ENCODE measurements at places on chromosomes 3 and 15.

- DNase-seq, result no peak
Measured at GRCh38 chr3:111608383-111608782, 13.2 kb upstream of the ZBED2 start.

DNA sequence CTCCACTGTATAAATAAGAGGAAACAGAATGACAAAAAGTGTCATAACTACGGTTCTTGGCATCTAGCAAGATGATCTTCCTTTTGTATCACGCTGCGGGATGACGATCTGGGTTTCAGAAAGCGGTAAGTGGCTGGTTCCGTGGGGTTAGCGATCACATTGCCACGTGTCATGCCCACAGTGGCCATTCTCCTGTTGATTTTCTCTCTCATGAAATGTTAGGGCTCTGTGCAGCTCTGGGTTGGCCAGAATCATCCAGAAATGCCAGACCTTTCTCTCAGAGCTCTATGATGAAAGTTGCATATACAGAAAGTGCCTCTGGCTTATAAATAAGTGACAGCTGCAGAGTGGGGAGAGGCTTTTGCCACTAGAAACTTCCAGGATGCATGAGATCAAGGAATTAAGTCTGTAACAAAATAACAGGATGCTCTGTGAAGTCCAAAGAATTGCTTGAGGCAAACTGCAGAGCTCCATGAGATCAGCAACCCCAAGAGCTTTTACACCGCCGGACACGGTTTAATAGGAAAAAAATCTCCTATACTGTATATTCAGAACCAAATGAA, 71.6 kb downstream of the ABTB1 start:
- no peak for DNase-seq

GRCh38 chr3:131502530-131503319, at the start of gene MRPL3:
Gene MRPL3 (minus strand): TSS chr3:131502971. CDS start chr3:131502821, 150 bp downstream.
- peak; percentile 94 for DNase-seq

GRCh38 chr3:151205482-151205881, 2.5 kb upstream of the GPR171 start:
- DNase-seq, result no peak

DNA sequence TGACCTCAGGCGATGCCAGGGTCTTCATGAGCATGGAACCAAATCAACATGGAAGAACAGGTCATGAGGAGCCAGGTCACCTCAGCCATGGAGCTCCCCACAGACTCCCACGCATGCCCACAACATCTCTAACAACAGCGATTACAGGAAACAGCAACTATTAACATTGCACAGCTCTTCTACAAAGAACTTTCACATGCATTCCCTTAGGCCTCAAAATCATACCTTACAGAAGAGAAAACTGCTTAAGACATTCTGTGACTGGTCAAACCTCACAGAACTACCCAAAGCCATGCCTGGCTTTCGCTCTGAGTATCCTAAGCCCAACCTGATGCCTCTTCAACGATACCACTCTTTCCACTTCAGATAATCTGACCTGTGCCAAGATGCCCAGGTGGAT, 117.8 kb downstream of the OXNAD1 start:
- no peak for DNase-seq

- DNase-seq, result no peak
Measured at GRCh38 chr15:68526784-68527183, 52.0 kb upstream of the CORO2B start.

DNA sequence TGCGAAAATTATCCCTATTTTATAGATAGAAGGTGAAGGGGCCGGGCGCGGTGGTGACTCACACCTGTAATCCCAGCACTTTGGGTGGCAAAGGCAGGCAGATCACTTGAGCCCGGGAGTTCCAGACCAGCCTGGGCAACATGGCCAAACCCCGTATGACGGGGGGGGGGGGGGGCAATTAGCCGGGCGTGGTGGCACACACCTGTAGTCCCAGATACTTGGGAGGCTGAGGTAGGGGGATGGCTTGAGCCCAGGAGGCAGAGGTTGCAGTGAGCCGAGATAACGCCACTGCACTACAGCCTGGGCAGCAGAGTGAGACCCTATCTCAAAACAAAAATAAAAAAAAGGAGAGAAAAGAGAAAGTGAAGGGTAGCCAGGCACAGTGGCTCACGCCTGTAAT, 1.4 kb downstream of the AAGAB start:
- no peak for DNase-seq

DNA sequence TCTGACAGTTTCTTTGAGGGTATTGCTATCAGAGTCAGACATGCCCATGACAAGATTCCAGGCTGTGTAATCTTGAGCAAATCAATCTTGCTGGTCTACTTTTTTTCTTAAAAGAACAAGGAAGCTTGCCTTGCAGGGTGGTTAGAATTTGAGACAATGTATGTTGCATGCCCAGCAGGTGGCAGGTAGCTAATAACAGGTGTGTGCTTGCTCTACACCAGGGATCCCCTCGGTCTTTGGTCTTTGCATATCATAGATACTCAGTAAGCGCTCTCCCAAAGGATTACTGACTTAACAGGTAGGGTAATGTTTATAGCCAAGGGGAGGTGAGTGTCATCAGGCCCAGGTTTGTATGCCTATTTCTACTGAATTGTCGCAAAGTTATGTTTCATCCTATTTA, 37.3 kb downstream of the CACNA1D start:
- no peak for DNase-seq

DNA sequence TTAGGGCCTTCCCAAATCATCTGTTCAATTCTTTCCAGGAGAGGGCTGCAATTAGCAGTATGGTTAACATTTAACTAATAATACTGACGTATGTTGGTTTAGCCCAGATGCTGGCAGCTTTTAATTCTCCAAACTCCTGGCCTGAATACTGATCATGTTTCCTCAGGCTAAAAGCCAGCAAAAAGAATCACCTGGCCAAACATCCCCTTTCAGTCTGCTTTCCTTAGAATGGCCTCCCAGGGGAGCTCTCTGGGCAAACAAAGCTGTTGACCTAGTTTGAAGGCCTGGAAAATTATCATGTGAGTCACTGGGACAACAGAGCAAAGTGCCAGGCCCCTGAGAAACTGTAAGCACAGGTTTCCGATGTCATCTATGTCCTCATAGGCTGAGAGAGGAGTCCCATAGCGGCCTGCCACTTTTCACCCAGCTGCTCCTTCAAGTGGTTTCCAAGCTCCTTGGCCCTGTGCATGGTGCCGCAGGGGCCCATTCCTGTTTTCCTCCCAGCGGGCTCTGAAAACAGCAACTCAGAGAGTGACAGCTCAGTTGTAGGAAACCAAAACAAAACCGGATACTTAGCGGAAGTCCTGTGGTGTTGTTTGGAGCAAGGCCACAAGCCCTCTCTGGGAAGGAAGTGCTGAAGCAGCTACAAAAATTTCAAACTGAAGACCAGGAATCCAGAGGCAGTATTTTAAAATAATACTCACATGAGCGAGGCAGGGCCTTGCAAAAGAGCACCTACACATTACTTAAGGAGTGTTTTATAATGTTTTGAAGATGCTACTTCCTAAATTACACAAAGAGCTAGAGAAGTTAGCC, 36.5 kb upstream of the RAB11A start:
- DNase-seq, result peak; percentile 90

DNA sequence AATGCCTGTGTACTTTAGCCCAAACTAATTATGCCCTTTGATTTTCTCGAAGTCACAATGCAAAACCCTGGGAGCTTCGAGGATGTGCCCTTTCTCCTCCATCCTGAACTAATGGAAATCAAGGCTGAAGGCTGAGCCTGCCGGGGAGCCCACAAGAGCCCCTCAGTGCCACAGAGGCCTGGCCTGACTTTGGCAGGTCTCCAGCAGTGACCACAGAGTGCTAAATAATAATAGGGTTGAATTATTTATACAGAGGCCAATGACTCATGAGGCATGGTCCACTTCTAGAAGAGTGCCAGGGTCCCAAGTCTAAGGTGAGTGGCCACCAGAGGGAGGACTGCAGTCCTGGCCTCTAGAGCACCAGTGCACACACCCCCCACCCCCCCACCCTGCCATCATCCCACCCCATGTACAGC, 19.1 kb upstream of the GLCE start:
- DNase-seq, result peak; percentile 44

Measured in DMS79 treated with DMSO at 0.1 percent for 48 hours (cell line).